Transverse colon (tissue), 4 donors: ENCODE measurements at places on chromosomes 7 and 10. TPM values are rescaled to one million over a fixed set of nuclear protein-coding genes. Genes with fewer than 3 reads are reported as not detected.

Gene TMEM273
- total RNA-seq, result 0.80 TPM

Gene AGR2
- 256 TPM for total RNA-seq

Gene PDK4
- 309 TPM for total RNA-seq

Gene FOXI2
- total RNA-seq, result not detected

Gene IKZF1
- 48.4 TPM for total RNA-seq

Gene LRMDA
- 4.9 TPM for total RNA-seq

Gene GPRIN2
- total RNA-seq, result 56.1 TPM

Gene TMEM196
- not detected for total RNA-seq

Gene KLF14
- not detected for total RNA-seq

Gene CCDC172
- total RNA-seq, result not detected

Gene CCDC136
- total RNA-seq, result 16.5 TPM

Gene TFEC
- 3.0 TPM for total RNA-seq

Gene NEUROG3
- not detected for total RNA-seq
